ENCODE measurements at places on chromosomes 6 and 20.

DNA sequence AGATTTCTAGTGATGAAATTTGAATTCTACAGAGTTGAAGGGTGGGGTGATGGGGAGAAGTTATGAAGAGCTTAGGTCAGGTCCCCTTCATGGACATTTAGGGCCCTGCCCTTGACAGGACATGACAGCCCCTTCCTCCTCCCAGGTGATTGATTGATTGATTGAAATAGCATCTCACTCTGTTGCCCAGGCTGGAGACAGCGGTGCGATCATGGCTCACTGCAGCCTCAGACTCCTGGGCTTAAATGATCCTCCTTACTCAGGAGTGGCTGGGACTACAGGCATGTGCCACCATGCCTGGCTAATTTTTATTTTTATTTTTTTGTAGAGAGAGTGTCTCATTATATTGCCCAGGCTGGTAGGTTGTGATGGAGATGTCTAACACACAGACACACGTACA lies 174.0 kb upstream of the RNF24 start:
- DNase-seq, result no peak

DNA sequence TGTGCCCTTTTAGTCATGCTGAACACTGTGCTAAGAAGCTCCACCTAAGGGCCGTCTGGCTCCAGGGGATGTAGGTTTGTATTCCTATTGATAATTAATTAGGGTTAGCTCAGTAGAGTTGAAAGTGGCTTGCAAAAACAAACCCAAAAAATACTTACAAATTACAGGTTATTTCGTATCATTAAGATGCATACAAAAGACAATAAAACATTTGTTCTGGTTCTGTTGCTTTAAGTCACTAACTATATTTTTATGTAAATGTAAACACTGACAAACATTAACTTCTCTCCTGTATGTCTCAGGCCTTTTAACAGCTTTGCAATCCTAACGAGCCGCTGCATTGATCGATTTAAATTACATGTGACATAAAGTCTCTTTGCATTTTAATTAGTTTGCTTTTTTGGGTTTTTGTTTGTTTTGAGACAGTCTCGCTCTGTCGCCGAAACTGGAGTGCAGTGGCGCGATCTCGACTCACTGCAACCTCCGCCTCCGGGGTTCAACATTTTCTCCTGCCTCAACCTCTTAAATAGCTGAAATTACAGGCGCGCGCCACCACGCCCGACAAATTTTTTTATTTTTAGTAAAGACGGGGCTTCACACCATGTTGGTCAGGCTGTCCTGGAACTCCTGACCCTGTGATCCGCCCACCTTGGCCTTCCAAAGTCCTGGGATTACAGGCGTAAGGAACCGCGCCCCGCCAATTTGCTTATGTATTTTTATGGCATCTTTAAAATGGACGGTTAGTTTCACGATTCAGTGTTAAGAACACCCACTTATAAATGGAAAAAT lies 110.9 kb downstream of the HFE start:
- no peak for DNase-seq

- no peak for DNase-seq
Observed at GRCh38 chr6:39593646-39594045, 131.6 kb downstream of the KIF6 start.

DNA sequence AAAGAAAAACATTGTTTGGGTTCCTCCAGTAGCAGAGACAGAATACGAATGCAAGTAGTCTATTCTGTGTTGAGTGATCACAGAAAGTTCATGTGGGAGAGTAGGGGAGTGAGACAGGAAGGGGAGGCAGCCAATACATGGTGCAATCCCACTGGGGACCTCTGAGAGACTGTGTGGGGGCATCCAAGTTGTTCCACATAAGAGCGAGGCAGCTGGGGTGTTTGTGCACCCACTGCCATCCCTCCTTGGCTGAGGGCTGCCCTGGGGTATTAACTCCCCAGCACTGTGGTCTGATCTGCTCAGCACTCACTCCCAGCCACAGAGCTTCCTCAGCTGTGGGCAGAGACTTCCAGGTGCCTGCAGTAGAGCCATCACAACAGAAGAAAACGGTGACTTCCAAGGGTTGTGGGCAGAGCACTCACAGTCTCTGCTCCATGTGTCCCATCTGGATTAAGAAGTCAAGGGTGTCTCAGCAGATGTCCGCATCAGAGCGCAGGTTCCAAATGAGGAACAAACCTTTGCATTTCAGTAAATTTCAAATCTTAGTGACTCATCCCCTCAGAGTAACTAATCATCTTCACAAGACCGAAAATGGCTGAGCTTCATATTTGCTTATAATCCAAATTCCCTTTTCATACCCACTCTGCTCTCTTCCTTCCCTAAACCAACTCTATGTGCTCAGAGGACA lies 101.9 kb upstream of the NAA20 start:
- DNase-seq, result no peak

GRCh38 chr6:135086414-135086764 lies 31.8 kb upstream of the HBS1L start:
- DNase-seq, result no peak

DNA sequence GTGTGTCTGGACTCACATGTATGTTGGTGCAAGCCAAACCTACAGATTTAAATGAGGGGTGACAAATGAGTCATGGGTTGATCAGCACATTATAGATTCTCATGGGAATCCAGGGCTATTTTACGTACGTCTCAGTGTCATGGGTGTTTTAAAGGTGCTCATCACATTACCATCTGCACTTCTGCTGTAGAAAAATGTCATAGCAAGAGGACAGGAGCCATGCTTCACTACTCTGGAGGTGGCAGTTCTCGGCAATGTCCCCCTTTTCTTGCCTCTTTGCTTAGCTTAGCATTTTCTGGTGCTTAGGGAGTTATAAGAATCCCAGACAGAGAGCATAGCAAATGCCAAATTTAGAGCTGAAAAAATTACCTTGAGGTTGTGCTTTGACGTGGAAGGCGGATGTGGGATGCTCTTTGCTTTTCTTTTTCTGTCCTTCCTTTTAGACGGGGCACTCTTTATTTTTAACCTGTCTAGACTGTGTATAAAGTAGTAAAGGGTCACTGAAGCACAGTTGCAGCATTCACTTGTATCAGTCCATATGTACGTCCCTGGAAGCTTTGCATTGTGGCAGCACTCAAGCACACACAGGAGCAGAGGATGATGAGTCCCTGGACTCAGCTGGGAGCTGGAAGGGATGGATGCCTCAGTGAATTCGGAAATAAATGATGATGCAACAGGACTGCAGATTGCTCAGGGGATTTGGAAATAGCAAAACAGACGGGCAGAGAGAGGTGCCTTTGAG lies 139.7 kb downstream of the SYNDIG1 start:
- DNase-seq, result no peak

DNA sequence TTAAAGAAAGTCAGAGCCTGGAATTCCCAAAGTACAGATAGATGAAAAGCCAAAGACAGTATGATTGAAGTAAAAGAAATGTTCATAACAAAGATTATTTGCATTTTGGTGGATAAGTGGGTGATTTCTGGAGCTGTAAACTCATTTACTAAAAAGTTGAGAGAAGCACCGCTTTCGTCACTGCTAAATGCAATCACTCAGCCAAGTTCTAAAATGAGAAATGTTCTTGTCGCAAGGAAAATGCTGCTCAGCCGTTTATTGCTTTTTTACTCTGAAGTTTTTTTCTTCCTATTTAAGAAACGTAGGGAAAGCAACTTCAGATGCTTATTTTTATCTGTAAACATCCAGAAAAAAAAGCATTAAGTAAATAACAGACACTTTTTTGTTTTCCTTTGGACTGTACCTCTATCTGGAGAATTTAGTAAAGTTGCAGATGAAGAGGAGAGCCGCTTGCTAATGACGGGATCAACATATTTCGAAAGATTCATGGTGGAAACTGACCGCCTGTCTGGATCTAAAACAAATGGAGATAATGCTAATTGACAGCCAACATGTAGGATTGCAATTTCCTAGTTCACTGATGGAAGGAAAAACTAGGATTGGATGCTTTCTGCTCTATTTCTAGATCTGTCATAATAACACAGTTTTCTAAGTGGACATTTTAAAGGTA lies 93.8 kb upstream of the BCLAF1 start:
- DNase-seq, result no peak

GRCh38 chr6:95948324-95948723 lies 67.5 kb upstream of the FUT9 start:
- no peak for DNase-seq

DNA sequence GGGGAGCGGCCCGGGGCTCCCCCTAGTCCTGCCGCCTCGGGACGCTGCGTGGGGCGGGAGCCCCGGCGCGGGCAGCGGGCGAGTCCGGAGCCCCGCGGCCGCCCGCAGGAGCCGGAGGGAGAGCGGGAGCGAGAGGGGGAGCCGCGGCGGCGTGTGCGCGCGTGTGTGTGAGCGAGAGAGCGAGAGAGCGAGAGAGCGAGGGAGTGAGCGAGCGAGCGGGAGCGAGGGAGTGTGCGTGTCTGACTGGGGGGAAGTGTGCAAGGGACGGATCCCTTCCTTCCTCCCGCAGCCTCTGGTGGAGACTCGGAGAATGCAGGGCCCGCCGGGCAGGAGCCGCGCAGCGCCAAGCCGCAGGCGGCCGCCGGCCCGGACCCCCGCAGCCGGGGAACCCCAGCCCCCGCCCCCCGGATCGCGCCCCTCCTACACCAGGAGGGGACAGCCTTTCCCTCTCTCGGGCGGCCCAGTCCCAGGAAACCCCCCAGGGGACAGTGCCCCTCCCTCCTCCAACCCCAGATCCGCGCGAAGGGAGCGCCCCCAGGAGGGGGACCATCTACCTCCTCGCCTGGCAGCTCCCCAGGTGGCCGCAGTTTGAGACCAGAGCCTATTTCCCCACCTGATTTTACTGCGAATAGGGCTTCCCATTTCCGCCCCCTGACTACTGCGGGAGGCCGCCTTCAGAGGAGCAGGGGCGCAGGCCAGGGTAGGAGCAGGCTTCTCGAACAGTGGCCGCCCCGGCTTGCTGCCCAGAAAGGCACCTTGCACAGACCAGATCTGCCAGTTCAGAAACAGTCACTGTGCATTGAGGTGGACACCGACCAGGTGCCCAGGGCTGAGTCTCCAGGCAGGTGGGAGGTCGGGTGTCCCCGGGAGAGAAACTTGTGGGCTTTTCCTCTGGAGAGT lies at the start of gene CDH22:
Gene CDH22 (minus strand): TSS at position 241 of the 900 bp plus-strand sequence. CDS start 57,204 bp downstream, outside the sequence.
- DNase-seq, result no peak

DNA sequence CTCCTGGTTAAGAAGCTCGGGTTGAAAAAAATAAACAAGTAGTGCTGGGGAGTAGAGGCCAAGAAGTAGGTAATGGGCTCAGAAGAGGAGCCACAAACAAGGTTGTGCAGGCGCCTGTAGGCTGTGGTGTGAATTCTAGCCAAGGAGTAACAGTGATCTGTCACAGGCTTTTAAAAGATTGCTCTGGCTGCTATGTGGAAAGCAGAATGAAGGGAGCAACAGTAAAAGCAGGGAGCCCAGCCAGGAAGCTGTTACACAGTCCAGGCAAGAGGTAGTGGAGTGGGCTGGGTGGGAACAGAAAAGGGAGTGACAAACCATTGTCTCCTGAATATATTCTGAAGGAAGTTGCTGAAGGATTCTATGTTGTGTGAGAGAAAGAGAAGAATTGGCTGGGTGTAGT lies 2.0 kb downstream of the HFE start:
- no peak for DNase-seq

GRCh38 chr6:13402711-13403110 lies 74.4 kb upstream of the TBC1D7 start:
- no peak for DNase-seq

All from iPS DF 6.9 (cell line).